ENCODE measurements at places on chromosomes 1 and 21.

DNA sequence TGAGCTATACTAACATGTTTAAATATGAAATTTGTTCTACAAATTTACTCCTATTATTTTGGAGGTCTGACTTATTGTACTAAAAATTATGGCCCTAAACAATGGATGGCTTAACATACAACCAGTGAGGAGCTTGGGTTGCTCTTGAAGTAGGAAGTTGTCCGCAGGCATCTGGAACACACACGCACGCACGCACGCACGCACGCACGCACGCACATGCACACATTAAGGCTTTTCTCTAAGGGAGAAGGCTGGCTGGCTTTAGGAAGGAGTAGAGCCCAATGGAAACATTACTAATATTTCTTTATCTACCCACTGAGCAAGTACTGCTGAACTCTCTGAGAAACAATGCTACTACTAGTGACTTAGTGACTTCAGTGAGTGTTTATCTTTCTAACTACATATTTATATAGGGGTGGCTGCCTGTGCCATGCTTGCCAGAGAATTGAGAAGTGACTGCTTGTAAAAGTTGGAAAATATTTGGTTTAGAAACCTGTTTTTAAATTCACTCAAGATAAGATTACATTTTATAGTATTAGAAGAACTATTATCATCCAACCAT is 16.2 kb upstream of the ARHGAP29 start:
- DNase-seq = no peak

GRCh38 chr1:33369764-33370163 is 48.9 kb upstream of the A3GALT2 start:
- no peak for DNase-seq

- DNase-seq = peak; percentile 55
Measured at GRCh38 chr1:234599617-234600417, 10.2 kb downstream of the IRF2BP2 start.

DNA sequence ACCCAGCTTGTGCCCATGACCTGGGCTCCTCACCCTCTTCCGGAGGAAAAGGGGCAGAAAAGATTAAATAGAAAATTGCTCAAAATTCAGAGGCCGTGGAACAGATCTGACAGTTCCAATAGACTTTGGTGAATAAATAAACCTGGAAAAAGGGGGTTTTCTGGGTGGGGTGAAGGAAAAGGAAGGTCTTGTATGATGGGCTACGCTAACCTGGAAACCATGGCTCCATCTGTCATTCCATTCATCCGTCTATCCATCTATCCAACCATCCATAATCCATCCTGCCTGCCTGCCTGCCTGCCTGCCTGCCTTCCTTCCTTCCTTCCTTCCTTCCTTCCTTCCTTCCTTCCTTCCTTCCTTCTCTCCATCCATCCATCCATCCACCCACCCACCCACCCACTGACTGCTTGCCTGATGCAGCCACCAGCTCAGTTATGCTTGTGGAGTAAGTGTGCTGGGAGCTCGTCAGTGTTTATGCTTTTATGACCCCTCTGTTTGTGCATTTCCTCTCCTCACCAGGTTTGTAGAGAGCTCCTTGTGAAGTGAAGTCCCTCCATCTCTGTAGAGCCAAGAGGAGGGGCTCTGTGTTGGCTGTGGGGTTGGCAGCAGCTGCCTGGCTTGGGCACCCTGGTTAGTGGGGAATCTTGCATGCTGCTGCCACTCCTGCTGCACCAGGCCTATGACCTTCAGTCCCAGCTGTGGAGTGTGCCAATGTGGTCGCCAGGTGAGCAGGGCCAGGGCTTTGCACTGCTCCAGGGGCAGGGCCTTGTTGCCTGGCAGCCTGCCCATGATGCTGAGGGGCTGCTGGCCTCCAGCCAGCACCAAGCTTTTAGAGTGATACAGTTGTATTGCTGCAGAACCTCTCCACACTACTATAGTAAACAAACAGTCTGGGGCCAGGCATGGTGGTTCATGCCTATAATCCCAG is 16.0 kb upstream of the POU3F1 start:
- DNase-seq = no peak

DNA sequence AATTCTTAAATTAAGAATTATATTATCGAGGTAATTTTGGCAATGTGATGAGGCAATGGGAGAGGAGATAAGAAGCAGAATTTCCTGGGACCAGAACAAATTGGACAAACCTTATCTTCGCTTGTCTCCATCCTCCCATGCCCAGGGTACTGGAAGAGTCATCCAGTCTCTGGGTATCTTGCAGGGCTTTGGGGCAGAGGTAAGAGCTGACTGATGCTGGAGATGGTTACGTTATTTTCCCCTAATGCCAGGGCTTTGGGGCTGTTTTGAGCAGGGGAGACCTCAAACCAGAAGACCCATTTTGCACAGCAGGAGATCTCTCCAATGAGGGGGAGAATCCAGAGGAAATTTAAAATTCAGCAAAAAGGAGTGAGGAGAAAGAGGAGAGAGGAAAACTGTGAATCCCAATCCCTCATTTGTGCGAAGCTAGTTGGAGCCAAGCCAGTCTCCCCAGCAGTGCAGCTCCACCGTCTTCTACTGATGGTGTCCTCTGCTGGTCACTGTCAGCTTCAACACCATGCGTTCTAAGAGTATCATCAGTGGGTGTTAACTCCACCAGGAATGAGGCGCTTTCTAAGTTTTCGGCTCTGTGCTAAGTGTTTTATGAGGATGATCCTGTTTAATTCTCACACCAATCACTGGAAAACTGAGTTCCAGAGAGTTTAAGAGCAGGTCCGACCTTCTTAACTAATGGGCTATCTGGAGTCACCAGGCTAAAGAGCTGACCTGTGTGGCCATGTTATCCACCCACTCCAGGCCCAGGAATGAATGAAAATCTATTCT is 86.8 kb upstream of the CD34 start:
- DNase-seq = peak; percentile 17

- no peak for DNase-seq
Measured at GRCh38 chr1:175870217-175870616, 126.8 kb upstream of the TNR start.

- no peak for DNase-seq
Measured at GRCh38 chr1:90964444-90965035, 57.3 kb downstream of the ZNF644 start.

GRCh38 chr1:182601416-182601786 is 2.8 kb downstream of the RGS16 start:
- peak; percentile 49 for DNase-seq

- no peak for DNase-seq
Measured at GRCh38 chr1:6385488-6386191, 7.9 kb downstream of the ACOT7 start.

DNA sequence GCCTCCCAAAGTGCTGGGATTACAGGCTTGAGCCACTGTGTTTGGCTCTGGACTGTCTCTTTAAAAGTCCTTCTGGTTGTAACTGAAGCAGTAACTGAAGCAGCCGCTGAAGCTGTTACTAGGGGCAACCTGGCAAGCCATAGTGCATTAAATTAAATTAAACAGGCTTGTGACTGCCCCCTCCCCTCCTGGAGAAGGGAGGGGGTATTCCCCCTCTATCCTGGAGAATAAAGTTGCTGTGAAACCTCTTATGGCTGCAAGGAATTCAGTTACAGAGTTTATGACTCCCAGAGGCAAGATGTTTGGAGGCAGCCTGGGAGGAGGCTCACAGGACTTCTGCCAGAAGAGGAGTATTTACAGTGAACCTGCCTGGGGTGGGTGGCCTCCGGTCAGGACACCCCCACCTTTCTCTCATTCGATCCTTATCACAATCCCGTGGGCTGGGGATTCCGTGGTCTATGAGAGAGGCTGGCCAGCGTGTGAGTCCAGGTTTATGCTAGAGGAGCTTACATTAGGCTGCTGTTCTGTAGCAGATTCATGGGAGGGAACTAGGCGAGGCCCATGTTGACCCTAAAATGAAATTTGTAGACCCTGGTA is 8.3 kb downstream of the TTC22 start:
- DNase-seq = no peak

DNA sequence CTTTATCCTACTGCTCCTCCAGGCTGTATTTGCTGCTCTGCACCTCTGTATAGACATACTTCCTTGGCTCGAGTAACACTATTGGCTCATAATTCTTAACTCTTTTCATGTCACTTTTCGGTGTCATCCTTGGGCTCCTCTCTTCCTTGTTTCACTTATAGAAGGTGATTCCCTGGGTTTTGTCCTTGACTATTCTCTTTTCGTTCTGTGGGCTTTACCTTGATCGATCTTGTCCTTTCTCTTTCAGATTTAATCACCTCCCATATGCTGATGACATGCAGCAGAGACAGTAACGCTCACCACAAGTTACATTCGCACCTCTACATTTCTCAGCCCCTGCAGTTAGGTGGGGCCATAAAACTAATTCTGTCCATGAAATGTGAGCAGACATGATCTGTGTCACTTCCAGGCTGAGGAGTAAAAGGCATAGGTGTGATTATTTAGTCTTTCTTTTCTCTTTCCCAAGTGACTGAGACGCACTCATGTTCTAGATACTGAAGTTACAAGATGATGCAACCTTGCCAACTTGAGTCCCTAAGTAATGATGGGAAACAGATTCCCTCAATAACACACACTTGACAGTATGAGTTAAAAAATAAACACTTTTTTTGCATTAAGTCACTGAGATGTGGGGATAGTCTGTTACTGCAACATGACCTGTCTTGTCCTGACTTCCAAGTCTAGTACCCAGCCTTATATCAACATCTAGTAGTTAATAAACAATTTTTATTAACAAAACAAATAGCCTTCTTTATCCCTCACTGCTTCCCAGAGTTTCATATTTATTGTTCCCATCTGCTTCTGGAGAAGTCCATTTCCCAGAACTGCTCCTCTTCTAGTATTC is 49.9 kb upstream of the HAO2 start:
- no peak for DNase-seq

- DNase-seq = no peak
Measured at GRCh38 chr1:112105557-112105956, 116.1 kb upstream of the KCND3 start.

GRCh38 chr1:41660570-41661427 is 176.3 kb upstream of the EDN2 start:
- DNase-seq = no peak

- DNase-seq = no peak
Measured at GRCh38 chr1:199858171-199858570, 169.3 kb upstream of the NR5A2 start.

- DNase-seq = no peak
Measured at GRCh38 chr1:221286399-221286798, 407.2 kb downstream of the HLX start.

GRCh38 chr1:8439015-8439702 is 121.2 kb downstream of the SLC45A1 start:
- no peak for DNase-seq

- no peak for DNase-seq
Measured at GRCh38 chr1:15455522-15455921, 1.0 kb upstream of the CELA2A start.

DNA sequence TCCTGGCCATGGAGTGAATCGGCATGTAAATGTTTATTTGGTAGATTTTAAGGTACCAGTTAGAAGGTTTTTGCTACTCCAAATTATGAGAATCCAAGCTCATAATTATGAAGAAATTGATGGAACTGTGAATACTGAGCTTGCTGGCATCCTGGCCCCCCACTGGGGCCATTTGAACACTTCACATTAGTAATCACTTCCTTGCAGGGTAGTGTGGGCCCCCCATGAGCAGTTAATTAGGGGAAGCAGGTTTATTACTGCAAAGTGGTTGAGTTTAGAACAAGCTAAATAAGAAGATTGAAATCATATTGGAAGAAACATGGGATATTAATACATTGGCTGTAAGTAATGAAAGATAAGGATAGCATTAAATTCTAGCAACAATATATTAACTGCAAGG is 86.7 kb downstream of the S1PR1 start:
- no peak for DNase-seq

DNA sequence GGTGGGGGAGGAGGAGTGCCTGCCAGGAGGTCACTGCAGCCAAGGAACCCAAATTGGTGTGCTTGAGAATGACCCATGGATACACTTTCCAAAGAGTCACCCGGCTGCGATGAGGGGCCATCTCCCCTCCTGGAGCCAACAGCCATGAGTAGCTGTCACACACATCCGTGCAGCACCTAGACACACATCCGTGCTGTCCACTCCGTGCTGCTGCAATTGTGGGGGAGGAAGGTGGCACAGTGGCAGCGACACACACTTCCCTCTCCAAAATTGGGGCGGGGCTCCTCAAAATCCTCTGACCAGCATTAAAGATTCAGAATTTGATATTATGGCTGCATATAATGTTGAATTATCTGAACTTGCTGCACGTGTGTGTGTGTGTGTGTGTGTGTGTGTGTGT is 15.8 kb downstream of the TP73 start:
- no peak for DNase-seq

- no peak for DNase-seq
Measured at GRCh38 chr1:197198911-197199310, 52.4 kb upstream of the ASPM start.

DNA sequence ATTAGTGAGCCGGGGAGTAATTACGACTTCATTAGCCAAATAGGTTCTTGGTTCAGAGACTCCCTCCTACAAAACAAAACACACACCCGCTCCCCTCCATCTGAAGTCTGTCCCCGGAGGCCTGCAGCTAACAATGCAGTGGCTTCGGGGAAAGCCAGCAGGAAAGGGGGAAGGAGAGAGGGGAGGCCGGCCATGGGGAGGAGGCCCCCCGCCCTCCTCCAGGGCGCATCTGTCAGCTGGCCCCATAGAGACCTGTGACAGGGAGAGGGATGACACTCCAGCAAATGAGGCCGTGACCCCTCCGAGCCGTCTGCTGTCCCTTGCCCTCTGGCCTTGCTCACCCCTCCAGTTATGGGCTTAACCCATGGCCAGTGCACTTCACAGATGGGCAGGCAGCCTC is 12.1 kb upstream of the CNTN2 start:
- no peak for DNase-seq

DNA sequence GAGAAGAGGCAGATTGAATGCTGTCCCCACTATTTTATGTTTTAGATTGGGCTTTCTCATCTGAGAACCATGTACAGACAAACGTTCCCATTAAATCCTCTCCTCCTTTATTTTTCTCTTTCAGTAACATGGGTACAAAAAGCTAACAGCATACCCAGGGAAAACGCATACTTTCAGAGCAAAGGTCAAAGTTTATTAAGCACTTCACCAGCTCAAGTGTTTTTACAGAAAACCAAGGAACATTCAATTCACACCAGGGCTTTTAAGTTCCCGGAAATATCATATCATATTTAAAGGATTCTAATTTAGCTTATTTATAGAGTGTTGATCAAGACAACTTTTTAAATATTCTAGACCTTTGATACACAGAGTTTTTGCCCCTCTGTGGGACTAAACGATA is 271.5 kb upstream of the C1orf87 start:
- no peak for DNase-seq

Measured in activated CD4-positive, CD25-positive, alpha-beta regulatory T cell (primary cell).